T-helper 1 cell (primary cell): ENCODE measurements at places on chromosomes 3 and 15.

GRCh38 chr15:67976506-67977073, 77.5 kb upstream of the PIAS1 start:
- DNase-seq, result no peak

DNA sequence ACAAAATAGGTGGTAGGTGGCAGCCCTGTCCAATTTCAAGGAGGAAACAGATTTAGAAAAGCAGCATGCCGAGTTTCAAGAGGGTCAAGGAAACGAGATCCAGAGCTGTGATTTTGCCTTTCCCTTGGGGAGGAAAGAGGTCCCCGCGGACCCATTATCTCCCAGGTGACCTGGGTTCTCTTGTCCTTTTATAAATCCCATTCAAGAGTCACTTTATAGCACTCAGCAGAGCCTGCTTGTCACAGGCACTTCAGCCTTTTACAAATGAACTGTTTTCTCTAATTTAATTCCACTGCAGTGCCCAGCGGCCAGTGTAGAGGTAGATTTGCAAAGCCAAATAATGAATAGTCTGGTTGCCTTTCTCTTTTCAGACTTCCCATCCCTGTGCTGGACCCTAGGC, 99.9 kb downstream of the CD47 start:
- DNase-seq, result no peak

DNA sequence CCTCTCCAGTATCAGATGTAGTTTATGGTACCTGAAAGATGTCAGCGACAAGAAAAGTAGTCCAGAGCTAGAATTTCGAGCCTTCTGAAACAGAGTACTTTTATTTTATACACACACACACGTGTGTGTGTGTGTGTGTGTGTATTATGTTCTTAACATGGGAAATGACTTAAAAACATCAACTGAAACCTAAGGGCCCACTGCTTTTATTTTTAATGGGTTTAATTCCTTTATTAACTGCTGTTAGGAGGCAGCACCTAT, 1.9 kb downstream of the TCF12 start:
- DNase-seq, result no peak

DNA sequence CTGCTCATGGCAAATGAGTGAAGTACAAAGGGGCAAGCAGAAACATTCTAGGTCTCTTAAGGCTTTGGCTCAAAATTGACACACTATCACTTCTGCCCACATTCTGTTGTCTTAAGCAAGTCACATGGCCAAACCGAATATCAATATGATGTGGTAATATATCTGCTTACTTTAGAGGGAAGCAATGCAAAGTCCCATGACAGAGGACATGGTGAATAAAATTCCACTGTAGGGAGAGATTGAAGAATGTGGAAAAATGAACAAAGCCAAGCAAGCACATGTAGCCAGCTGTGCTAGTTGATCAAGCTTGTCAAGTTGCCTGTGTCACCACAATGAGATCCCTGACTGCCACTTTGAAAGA, 11.2 kb upstream of the TBC1D5 start:
- no peak for DNase-seq

- no peak for DNase-seq
Observed at GRCh38 chr3:126569390-126569975, 10.8 kb upstream of the C3orf22 start.

- DNase-seq, result no peak
Observed at GRCh38 chr3:124786511-124787241, 56.4 kb downstream of the UMPS start.
